ENCODE measurements at places on chromosomes 5 and 9.

GRCh38 chr5:10501554-10502075 is 59.9 kb downstream of the ROPN1L start:
- no peak for DNase-seq

- DNase-seq: no peak
These were observed 1.9 kb upstream of the DAP start for GRCh38 chr5:10762776-10763500.

- no peak for DNase-seq
These were observed 523.8 kb downstream of the RASEF start for GRCh38 chr9:82539146-82539545.

DNA sequence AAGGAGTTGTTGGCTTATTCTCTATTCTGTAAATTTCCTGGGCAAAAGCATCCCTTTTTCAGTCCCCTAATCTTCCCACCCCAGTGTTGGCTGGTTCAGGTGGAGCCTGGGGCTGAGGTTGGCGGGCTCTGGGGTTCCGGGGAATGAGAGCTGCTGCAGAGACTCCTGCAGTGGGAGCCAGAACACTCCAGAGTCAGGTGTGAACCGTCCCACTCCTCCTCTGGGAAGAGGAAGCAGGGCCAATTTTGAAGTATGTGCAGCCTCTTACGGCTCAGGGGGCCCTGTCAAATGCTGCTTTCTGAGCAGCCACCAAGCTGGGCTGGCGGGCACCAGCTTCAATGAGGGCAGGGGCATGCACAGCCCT is 42.8 kb downstream of the JADE2 start:
- no peak for DNase-seq

Measured in NCI-H1436 (cell line).